ENCODE measurements at places on chromosomes 7 and 10.
A peak's percentile ranks its signal among the peaks of the same experiment; 100 is the strongest.

DNA sequence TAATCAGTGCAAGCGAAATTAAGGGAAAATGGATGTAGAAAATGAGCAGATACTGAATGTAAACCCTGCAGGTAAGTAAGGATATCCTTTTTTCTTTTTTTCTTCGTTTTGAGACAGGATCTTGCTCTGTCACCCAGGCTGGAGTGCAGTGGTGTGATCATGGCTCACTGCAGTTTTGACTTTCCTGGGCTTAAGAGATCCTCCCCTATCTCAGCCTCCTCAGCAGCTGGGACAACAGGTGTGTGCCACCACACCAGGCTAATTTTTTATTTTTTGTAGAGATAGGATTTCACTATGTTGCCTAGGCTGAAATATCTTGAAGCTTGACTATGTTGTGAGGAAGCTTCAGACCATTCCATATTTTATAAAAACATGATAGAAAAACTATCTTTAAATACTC is 4.3 kb downstream of the PDCD4 start:
- no peak for DNase-seq

DNA sequence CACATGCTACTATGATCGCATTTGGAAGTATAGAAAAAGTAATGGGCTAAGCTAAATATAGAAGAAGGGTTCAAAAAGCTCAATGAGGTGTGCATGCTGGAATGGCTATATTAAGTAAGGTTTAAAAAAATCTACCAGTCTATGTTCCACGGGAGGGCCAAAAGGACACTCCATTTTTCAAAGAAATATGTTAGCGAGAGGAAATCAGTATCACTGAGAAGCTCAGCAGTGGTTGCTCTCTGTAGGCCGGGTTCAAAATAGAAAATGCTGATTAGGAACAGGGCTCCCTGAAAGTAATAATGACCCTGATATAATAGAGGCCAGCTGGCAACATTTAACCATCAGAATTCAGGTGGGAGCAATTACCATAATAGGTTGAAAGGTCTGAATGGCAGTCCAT is 224.5 kb upstream of the SEMA3E start:
- DNase-seq = no peak

DNA sequence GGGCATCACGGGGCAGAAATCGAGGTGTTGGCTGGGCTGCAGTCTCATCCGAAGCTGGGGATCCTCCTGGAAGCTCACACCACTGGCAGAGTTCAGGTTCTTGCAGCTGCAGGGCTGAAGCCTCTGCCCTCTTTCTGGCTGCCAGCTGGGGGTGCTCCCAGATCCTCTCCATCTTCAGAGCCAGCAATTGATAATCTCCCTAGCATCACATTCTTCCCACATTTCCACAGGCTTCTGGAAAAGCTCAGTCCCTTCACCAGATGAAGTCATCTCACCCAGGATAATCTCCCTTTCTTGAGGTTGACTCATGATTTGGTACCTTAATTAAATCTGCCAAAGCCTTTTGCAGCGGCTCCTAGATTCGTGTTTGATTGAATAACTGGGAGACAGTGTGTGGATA is 55.2 kb downstream of the NRP1 start:
- no peak for DNase-seq

DNA sequence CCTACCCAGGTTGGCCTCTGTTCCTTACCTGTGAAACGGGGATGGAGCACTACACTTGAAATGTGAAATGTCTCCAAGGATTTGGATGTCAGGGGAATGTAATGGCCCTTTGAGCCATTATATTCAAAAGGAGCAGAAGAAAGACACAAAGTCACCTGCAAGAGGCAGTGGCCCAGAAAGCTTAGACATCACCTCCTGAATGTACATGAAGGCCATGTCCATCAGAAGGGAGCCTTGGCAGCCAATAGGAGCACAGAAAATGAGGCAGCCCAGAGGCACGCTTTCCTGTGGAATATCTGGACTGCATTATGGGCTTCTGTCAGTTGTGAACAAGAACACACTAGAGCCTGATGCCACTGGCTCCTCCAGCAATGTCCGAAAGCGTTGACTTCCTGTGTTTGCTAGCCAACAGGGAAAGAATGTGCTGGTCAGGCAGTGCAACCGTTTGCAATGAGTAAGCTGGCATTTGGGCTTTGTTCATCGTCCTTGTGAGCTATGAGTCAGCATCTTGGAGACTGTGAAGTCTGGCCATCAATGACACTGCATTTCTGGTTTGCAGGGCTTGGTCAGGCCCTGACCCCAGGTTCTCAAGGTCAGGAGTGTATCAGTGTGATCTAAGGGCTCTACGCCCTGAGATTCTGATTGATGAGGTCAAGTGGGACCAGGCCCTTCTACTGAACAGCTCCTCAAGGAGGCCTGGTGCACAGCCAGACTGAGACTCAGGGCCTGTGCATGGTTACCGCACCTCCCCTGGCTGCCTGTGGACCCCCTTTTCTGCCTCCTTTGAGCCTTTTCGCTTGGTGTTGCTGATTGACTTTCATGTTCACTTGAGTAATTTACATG is 222.4 kb downstream of the RPS24 start:
- peak; percentile 98 for DNase-seq

All from kidney epithelial cell (primary cell).